Activated T-helper 1 cell treated with anti-CD3 and anti-CD28 coated beads, Interleukin-12 subunit alpha, Interleukin-12 subunit beta, Interleukin-2, Interleukin-4 antibody, amounts not matched to agents 30 ng/mL and 10 ng/mL and 1 ng/mL, durations not matched to agents 14 hours and 24 hours and 36 hours (primary cell): ENCODE measurements at places on chromosomes 7 and 10.

DNA sequence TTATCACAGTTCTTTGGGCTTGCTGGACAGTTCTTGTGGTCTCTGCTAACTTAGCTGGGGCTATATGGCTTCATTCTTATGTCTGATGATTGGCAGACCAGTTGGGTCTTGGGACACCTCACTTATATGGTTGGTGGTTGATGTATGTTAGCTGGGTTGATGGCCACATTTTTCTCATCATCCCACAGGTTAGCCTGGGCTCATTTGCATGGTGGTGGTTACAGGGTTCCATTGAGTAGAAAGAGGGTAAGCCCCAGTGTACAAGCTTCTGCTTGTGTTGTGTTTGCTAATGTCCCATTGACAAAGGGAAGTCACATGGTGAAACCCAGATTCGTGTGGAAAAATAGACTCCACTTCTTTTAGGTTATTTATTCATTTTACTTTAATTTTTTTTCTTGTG, 40.6 kb downstream of the TMEM60 start:
- DNase-seq = no peak

- DNase-seq = no peak
Observed at GRCh38 chr10:15858861-15859281, 1.4 kb downstream of the MINDY3 start.

GRCh38 chr10:22593026-22593425, 121.4 kb downstream of the PIP4K2A start:
- DNase-seq = no peak

- DNase-seq = no peak
Observed at GRCh38 chr10:84693006-84693405, 364.6 kb downstream of the CCSER2 start.

GRCh38 chr7:16804674-16805439, at the start of gene AGR2:
TSS of gene AGR2 (minus strand) at chr7:16804999. CDS start at chr7:16801796, 3,203 bp downstream.
- DNase-seq = no peak

DNA sequence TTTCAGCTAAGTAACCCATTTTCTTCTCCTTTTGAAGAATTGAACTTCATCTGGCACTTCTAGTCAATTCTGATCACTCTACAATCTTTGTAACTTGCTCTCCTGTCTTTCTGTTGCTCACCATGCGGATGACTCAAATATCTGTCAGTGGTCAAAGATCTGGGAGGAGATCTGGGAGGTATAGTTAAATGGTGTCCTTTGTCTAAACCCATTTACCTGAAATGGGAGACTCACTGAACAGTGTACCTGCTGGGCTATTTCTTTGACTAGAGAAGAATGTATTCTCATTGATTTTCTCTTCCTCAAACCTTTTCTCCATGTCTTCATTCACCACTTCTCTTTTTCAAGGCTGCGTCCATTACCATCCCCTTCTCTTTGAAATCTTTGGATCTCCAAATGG, 42.0 kb upstream of the PCLO start:
- no peak for DNase-seq

GRCh38 chr10:75379212-75379724, 22.3 kb downstream of the ZNF503 start:
- no peak for DNase-seq

- DNase-seq = no peak
Observed at GRCh38 chr7:144102041-144102440, 7.3 kb upstream of the OR2A2 start.

GRCh38 chr10:83073472-83073871, 1065.8 kb upstream of the GHITM start:
- no peak for DNase-seq

GRCh38 chr10:103833731-103834365, 21.5 kb downstream of the SH3PXD2A start:
- no peak for DNase-seq

- no peak for DNase-seq
Observed at GRCh38 chr7:963236-964078, 9.0 kb upstream of the ADAP1 start.

DNA sequence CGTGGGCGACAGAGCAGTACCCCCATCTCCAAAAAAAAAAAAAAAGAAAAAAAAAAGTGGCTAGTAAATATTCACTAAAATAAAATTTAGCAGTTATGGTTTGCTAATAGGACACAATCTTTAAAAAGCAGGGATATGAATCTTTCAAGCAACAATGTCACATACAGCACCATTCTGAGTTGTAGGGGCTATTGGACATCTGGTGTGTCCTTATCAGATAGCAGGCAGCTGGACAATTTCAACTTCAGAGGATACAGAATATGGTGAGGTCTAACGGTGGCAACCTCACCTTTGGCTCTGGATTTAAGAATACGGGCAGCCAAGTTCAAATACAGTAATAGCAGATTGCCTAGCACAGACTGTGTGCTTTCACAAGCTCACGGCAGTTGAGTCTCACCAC, 51.1 kb downstream of the SLC37A3 start:
- no peak for DNase-seq

- peak; percentile 25 for DNase-seq
Observed at GRCh38 chr10:132588301-132589013, 50.9 kb downstream of the INPP5A start.

DNA sequence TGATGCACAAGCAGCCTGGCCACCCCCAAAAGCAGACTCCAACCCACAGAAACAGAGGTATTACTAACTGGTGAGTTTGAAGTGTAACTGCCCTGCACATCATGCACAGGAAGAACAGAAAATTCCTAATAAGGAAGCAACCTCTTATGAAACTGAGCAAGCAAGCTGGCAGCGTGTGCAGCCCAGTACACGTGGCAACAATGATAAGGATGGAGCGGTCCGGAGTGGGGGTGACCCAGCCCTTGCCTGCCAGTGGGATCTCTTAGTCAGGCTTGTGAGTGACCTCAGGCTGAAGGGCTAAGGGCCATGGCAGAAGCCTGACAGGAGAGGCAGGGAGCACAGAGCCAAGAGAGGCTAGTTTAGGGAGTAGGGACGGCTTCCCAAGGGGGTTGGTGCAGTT, 22.1 kb upstream of the AOAH start:
- no peak for DNase-seq

DNA sequence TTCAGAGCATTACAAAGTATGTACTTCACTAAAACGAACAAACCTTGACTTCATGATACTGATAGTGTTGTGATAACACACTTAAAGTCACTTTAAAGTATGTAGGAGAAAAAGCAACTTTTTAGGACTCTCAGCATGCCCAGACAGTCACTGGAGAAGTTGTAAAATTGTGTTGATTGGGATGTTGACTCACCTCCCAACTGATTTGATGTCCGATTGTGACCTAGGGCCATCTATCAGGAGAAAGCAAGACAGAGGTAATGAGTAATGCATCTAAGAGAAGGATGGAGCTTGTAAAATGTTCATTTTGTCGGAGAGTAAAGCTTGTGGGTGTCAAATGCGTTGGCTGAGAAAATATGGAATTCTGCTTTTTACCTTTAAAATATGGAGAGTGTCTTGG, 135.4 kb upstream of the SEMA3D start:
- no peak for DNase-seq

GRCh38 chr10:86168256-86168655, 198.3 kb downstream of the GRID1 start:
- DNase-seq = no peak

- no peak for DNase-seq
Observed at GRCh38 chr7:148962440-148962822, 65.9 kb downstream of the PDIA4 start.

DNA sequence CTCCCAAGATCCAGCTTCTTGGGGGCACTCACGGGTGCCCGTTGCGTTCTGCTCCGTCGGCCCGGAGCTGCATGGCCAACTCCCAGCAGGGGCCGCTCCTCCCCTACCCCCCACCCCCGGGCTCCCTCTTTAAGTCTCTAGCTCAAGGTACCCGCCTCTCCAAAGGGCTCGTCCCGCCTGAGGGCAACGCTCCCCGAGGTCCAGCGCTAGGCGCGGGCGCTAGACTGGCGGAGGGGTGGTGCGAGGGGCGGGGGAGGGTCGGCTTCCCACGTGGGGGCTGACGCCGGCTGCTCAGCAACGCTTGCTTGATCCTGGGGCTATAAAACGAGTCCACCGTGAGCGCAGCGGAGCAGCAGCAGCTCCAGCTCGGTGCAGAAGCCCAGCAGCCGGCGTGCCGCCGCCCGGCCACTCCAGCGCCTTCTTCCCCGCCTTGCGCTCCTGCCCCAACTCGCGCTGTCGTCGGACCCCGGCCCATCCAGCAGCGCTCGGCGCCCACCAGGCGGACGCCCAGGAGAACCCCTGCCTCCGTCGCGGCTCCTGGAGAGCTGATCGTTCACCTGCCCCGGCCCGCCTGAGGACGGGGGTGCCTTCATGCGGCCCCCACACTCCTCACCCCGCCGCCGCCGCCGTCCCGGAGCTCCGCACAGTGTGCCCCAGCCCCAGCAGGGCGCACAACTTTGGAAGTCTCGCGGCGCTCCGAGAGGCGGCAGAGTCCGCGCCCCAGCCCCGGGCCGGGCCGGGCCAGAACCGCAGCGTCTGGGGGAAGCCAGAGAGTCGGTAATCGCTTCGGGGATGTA, at the start of gene ADRA2A:
ADRA2A (plus strand) TSS at position 348 of the 797 bp plus-strand sequence. CDS start 968 bp downstream, outside the sequence.
- DNase-seq = no peak

DNA sequence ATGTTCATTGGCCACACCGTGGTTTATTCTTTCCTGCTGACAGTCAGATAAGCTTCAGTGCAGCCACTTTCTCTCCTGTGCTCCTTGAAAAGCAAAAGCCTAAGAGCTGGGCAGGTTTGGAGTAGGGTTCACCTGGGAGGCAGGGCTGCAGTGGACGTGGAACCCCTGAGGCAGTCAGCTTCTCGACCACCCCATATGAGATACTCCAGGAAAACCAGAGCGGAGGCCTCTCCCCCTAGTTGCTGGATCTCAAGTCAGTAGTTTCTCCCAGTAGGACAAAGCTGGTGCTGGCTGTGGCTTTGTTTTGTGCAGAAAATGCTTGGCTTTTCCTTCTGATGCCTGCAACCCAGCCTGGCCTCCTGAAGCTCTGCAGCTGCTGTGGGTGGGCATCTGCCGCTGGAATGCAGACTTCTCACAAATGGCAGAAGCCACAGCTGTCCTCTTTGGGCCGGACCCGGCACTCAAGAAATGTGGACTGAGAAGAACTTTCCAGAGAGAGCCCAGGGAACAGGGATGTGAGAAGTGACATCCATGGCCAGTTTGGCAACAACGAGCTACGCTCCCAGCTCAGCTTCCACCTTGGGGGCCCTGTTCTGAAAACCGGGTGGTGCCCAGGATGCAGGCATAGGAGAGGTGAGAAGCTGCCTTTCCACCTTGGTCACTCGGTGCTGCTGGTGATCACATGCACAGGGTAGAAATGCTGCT, 276.6 kb upstream of the TCERG1L start:
- no peak for DNase-seq

GRCh38 chr7:47508389-47509380, 73.2 kb downstream of the TNS3 start:
- no peak for DNase-seq

DNA sequence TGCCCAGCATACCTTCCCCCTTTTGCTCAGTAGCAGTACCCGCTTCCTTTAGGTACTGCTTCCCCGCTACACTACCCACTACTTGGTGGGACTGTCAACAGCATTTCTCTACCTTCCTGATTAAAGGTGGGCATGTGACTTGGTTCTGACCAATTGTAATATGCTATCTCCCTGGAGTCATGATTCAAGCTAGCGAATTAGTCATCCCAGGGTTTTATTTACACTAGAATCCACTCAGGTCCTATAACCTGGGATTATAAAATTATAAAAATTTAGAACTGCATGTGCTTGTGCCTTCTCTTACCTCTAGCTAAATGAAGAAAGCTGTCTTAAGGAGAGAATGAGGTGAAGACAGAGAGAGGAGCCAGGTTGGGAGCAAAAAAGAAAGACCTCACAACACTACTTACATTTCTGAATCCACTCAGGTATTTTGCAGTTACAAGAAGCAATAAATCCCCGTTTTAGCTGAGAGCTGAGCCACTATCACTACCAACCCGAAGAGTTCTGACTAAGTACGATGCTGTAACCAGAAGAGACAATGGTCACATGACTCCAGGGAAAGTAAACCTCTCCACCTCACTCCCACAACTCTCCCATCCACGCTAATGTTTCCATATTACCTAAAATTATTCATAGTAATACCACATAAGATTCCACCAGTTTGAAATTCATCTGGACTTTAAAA, 9.7 kb downstream of the GBX1 start:
- no peak for DNase-seq

GRCh38 chr7:73442903-73443500, 9.4 kb downstream of the FZD9 start:
- DNase-seq = no peak

DNA sequence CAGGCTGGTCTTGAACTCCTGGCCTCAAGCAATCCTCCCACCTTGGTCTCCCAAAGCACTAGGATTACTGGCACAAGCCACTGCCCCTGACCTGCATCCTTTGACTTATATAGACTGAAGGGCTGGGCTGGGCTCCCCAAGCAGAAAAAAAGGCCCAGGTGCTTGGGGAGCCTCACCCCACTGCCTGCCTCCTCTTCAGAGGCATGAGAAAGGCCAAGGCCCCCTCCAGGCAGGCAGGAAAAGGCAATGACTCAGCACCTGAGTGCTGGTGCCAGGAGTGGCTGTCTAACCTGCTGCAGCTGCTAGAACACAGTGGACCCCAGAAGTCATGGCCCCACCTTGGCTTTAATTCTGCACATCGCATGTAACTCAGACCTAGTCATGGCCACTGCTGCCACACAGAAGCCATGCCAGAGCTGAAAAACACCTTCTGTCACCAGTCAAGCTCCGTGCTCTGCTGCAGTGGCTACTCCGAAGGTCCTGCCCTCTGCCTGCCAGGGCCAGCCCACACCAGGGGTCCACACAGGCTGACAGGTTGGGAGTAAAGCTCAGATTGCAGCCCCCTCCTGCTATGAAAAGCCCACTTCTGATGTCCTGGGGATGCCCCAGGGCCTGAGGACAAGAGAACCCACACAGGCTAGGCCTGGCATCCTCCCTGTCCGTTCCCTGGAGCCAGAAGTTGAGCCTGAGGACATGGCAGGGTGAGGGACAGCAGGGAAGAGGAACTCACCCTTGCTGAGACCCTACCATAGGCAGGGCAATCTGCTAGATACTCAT, 48.5 kb downstream of the GRID1 start:
- no peak for DNase-seq

DNA sequence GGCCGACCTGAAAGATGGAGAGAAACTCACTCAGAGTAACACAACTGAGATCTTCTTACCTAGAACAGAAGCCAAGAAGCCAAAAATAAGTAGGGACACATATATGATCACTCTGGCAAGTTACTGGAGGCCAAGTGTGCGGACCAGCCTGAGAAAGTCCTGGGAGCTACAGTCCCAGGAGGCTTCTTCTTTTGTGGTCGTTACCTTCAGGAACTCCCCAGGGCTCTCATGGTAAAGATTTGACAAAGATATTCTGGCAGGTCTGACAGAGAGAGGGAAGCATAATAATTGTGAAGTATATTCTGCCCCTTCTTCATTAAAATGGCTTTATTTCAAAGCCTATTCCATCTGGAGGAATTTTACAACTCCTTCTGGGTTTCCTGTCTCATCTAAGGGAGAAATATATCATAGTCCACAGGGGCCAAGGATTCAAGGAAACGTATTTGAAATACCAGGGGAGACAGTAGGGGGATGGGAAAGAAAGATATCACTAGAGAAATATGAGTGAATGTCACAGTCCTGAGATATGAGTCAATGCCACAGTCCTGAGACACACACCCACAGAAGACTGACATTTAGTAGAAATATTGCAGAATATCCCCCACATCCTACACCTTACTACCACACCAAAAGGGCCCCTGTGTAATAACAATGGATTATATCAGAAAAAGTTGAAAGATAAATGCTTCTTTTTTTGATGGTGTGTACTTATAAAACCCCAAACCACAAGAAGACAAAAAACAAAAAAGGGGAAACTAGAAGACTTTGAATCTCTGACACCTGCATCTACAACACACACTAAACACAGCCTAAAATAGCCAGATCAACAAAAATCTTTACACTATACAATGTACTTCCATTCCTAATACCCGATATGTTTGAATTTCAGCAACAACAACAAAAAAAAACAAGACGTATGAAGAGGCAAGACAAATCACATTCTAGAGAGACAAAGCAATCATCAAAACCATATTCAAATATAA, 594.2 kb upstream of the NRG3 start:
- DNase-seq = no peak
